ENCODE measurements at places on chromosomes 11 and 22. TPM values are rescaled to one million over a fixed set of nuclear protein-coding genes. Genes with fewer than 3 reads are reported as not detected.

- H3K36me3 ChIP-seq = no peaks in the 10 kb centered on the region
- no peak overlapping the region for H3K4me3 ChIP-seq
- no peaks in the 10 kb centered on the region for H3K27me3 ChIP-seq
- H3K27ac ChIP-seq = no peak overlapping the region
- no peak for DNase-seq
Observed at GRCh38 chr11:45755281-45755859, 49.6 kb upstream of the SLC35C1 start.

- no peaks in the 10 kb centered on the region for H3K4me1 ChIP-seq
- H3K27me3 ChIP-seq = no peaks in the 10 kb centered on the region
- no peak overlapping the region for H3K4me3 ChIP-seq
Observed at GRCh38 chr11:2685566-2686359, 14.0 kb downstream of the KCNQ1OT1 start.

- no peak for DNase-seq
- H3K27ac ChIP-seq = no peak overlapping the region
- no peaks in the 10 kb centered on the region for H3K4me1 ChIP-seq
- no peaks in the 10 kb centered on the region for H3K27me3 ChIP-seq
- no peaks in the 10 kb centered on the region for H3K36me3 ChIP-seq
Observed at GRCh38 chr11:12824281-12825041, 150.2 kb downstream of the TEAD1 start.

The NRIP3 gene
- 0.27 TPM for total RNA-seq

DNA sequence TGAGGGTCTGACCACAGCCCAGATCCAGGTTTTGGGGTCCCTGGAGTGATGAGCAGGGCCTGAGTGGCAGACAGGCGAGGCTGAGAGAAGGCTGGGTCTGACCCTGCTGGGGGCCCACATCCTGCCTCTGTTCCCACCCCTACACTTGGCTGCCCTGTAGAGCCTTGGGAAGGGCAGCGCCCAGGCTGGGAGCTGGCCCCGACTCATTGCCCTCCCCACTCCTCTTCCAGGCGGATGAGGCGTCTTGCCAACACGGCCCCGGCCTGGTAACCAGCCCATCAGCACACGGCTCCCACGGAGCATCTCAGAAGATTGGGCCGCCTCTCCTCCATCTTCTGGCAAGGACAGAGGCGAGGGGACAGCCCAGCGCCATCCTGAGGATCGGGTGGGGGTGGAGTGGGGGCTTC is 4.9 kb downstream of the DERL3 start:
- peaks cover 10% of the 10 kb centered on the region for H3K4me1 ChIP-seq
- H3K4me3 ChIP-seq = no peak overlapping the region
- no peaks in the 10 kb centered on the region for H3K27me3 ChIP-seq
- H3K36me3 ChIP-seq = no peaks in the 10 kb centered on the region

DNA sequence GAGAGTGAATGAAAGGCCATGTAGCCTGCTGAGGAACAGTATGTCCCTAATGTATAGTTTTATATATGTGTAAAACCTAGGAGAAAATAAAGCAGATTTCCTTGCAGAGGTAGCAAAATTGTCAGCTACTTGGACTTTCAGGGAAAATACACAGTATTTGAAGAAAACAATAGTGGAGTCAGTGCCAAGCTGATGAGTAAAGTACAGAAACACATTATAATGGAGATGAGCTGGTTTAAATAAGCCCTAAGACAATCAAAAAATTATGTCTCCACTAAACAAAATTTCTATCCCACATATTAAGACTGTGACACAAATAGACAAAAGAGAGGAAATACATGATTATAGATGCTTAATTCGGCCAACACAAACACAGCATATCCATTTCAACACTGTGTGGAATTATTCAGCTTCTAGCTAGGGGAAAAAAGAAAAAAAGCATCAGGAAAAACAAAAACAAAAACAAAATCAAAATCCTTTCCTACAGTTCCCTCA is 75.9 kb downstream of the MAML2 start:
- no peak overlapping the region for H3K27ac ChIP-seq
- H3K27me3 ChIP-seq = no peaks in the 10 kb centered on the region
- no peaks in the 10 kb centered on the region for H3K4me1 ChIP-seq
- DNase-seq = no peak
- no peak overlapping the region for H3K4me3 ChIP-seq
- H3K36me3 ChIP-seq = no peaks in the 10 kb centered on the region

The CBLIF gene
- not detected for total RNA-seq

DNA sequence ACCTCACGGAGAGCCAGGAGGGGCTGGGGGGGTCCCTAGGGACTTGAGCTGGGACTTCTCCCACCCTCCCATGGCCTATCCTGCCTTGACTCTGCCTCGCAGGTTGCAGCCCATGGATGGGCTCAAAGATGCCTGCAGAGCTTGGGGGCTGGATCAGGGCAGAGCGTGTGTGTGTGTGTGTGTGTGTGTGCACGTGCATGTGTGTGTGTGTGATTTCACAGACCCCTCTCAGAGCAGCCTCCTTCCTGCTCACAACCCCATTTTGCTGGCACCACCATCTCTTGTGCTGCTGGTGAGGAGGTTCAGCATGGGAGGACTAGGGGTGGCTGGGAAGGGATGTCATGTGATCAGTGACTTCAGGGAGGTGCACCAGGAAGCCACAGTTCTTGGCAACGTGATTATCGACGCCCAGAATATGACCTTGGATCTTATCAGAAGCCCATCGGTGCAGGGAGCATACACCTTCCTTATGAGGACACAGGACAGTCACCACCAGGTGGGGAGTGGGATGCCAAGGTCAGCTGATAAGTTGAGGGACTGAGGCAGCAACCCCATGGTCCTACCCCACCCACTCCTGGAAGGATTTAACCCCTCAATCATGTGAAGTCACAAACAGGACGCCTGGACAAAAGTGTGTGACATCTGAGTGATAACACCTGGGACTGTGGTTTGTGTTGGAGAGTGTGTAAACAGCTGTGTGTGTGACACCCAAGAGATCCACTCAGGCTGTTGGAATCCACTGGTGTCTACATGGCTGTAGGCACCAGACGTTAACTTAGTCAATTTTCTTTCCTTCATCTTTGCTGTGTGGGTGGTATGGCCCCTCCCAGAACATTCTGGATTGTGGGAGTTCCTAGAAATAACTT is 1.8 kb upstream of the NAALADL1 start:
- H3K4me3 ChIP-seq = no peak overlapping the region
- H3K27me3 ChIP-seq = no peaks in the 10 kb centered on the region
- H3K27ac ChIP-seq = no peak overlapping the region
- DNase-seq = no peak
- H3K4me1 ChIP-seq = no peaks in the 10 kb centered on the region
